ENCODE measurements at places on chromosomes 11 and 22. TPM values are rescaled to one million over a fixed set of nuclear protein-coding genes. Genes with fewer than 3 reads are reported as not detected.

CHADL gene
- total RNA-seq, result 5.9 TPM

KRTAP5-2 gene
- not detected for total RNA-seq

SMC1B gene
- total RNA-seq, result 0.10 TPM

- no peak for DNase-seq
Observed at GRCh38 chr11:35046681-35047080, 92.3 kb upstream of the CD44 start.

DNA sequence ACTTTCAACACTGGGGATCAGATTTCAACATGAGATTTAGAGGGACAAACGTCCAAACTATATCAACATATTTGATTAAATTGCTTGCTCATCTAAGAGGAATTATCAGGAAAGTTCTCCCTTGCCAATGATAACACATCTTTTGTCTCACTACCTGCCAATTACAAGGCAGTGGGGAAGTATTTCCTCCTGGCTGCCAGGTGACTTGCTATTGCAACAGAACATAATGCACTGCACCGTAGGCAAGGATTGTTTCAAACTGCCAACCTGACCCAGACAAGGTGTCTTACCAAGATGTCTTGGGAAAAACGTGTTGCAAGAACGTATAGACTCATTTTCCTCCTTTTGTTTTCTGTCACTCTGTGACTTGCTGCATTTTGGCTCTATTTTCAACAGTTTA is 711.6 kb downstream of the METTL15 start:
- no peak for DNase-seq

DNA sequence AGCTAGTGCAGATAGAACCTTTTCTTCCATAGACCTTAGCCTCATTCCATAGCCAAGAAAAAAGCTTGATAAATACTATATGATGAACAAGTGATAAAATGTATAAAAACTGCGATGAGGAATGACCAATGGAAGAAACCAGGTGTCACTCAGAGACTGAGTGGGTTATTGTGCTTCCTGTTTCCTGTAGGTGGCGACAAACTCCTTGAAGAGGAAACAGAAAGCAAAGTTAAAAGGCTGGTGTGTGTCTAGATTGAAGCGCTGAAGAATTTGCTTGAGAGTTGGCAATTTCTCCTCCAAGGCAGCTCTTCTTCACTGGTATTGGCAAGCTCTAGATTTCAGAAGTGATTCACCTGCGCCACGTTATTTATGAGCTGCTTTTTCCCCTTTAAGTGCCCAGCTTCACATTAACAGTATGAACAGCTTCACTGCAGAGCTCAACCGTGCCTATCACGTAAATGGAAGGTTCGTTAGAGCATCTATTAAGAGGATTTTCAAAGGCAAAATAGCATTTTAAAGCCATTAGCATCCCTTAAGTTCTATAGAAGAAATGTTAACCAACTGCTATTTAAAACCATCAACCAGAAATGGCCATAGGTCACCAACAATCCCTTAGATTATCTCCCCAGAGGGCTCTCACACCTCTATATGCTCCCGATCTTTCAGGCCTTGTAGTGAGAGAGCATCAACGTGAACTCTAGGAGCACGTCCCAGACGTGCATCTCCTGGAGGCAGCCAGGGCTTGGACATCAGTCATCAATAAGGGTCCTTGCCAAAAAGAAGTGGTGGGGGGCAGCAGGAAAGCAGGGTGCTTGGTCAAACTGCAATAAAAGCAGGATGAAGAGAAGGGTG is 179.4 kb downstream of the CADM1 start:
- peak; percentile 84 for DNase-seq

- DNase-seq, result no peak
Observed at GRCh38 chr11:27418356-27418755, 54.2 kb downstream of the LGR4 start.

GRCh38 chr11:72758690-72759389 is 6.6 kb upstream of the ARAP1 start:
- DNase-seq, result peak; percentile 63

Measured in tongue (tissue), 3 donors.